ENCODE measurements at places on chromosomes 4 and X.

DNA sequence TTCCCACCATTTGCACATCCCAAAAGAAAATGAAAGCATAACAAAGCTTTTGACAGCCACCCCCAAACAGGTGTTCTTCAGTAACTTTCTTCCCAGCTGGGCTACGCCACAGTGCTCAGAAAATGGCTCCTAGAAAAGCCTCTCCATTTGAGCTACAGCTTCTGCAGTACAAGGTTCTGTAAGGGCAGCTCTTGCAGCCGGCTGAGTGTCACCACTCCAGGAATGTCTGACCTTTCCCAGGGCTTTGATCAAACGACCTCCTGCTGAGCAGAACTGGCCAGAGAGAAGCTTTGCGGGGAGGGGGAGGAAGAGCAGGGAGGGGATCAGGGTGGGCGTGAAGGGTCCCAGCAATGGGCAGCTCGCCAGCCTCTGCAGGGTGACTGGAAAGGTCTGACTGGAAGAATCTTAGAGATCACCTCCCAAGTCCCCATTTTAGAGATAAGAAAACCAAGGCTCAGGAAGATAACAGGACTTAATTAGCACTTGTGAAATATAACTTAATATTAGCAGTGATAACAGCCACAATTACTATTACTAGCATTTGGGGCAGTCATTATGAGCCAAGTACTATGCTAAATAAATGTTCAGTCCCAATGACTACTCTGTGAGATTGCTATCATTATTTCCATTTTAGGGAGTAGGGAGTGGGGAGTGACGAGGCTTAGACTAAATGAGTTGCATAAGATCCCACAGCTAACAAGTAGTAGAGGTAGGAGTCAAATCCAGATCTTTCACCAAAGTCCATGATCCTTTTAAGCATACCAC is 51.1 kb downstream of the LEF1 start:
- DNase-seq, result no peak

- no peak for DNase-seq
Observed at GRCh38 chrX:143171703-143172102, 146.0 kb downstream of the SPANXN4 start.

DNA sequence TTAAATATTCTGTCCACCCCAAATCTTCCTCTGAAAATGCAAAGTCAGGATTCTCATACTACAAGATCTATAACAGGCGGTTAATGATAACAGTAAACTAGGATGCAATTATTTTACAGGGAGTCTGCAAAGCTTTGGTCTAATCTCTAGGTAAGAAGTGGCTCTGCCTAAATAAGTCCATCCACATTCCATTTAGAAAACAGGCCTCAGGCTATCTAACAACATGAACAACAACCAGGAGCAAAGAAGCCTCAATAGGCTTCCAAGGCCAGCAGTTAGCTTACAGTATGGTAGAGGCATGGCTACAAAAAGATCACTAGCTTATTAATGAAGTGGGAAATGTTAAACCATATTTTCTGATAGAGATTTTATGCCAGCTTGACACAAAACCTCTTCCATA is 6.4 kb downstream of the MAB21L2 start:
- no peak for DNase-seq

- no peak for DNase-seq
Observed at GRCh38 chr4:183620421-183620820, 38.6 kb downstream of the RWDD4 start.

GRCh38 chr4:111943796-111944203 is 201.5 kb upstream of the FAM241A start:
- DNase-seq, result no peak
